ENCODE measurements at places on chromosomes 11 and 22.

GRCh38 chr22:21866833-21867527 lies 465 bp downstream of the MAPK1 start:
- no peak for DNase-seq

DNA sequence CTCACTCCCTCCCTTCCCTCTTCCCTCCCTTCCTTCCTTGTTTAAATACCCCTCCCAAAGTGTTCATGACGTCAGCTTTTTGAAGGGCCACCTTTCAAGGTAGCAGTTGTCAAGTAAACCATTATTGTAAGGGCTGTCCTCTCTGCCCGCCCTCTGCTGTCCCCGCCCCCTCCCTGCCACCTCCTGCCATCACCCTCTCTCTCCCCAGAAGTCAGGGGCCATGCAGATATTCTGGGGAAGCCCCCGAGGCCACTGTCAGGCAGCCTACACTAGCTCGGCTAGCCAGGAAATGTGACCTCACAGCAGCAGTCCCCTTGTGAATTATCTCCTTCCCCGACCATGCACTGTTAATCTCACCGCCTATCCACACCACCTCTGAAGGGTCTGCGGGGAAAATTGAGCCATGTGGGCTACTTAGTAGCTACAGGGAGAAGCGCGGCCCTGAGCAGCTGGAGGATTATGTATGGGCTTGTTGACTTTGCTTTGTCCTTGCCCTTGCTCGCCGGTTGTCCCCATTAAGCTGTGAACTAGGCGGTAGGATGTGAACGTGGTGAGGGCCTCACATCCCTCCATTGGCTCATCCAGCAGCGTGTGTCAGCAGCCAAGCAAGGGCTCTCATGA lies 42.1 kb upstream of the ATXN10 start:
- no peak for DNase-seq

DNA sequence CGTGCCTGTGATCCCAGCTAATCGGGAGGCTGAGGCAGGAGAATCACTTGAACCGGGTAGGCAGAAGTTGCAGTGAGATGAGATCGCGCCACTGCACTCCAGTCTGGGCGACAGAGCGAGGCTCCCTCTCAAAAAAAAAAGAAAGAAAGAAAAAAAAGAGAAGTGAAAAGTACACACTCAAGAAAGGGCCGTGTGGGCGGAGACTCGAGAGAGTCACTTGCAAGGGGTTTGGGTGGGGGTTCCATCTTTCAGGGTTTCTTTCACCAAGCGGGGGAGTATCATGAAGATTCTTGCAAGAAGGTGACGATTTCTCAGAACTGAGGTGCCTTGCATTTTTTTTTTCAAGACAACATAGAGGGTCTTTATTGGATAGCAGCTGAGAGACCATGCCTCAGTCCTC lies 4.0 kb upstream of the IFITM5 start:
- no peak for DNase-seq

DNA sequence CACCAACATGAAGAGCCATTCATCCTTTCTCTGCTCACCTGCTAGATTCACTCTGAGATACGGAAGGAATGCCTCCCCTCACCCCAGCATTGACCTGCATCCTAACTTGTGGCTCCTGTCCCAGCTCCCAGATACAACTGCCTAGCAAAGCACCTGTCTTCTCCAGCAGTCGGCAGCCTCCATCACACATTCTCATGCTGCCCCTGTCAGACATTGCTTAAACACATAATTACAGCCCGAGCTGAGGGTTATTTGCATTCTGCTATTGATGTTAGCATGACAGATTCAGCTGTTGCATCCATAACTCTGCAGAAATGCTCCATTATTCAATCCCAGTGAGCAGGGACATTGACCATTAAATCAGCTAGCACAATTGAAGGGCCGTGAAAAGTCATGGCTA lies 184.4 kb upstream of the NARS2 start:
- DNase-seq = no peak

GRCh38 chr22:20814221-20814808 lies 40.4 kb downstream of the SERPIND1 start:
- DNase-seq = no peak

DNA sequence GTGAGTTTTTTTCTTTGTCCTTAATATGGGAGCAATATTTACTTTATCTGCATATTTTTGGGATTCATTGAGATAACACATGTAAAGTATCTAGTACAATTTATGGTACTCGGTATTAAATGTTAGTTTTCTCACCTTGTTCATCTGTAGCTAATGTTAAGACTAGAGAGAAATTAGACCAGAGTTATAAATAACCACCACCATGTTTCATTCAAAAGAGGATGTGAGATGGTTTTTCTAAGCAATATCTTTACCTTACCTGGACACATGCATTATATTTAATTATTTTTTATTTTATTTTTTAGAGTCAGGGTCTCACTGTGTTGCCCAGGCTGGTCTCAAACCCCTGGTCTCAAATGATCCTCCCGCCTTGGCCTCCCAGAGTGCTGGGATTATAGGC lies 18.4 kb downstream of the ARHGAP42 start:
- no peak for DNase-seq

DNA sequence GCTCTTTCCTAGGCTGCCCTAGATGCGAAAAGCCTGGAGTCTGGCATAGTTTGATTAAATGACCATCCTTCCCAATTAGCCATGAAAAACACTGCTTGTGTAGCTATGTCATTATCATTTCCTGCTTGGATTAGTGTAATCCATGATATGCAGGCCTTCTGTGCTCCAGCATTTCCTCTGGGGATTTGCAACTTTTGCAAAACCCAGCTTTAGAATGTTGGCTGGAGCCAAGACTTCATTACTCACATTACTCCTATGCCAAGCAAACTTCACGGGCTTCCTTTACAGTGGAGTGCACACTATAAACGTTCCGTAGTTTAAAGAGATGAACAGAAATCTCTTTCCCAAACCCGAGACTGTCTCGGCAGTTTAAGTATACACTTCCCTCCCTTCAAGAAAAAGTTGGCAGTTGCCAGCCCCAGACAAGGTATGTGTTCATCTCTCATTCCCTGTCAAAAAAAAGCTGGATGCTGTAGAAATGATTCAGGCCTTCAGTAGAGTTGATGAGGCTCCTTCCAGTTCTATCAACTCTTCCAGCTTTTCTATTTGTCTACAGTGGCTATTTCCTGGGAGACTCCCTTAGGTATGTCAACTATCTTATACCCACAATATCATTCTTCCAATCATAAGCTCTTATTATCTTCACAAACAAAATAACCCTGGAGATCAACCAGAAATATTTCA lies 180.0 kb downstream of the MAML2 start:
- peak; percentile 89 for DNase-seq

DNA sequence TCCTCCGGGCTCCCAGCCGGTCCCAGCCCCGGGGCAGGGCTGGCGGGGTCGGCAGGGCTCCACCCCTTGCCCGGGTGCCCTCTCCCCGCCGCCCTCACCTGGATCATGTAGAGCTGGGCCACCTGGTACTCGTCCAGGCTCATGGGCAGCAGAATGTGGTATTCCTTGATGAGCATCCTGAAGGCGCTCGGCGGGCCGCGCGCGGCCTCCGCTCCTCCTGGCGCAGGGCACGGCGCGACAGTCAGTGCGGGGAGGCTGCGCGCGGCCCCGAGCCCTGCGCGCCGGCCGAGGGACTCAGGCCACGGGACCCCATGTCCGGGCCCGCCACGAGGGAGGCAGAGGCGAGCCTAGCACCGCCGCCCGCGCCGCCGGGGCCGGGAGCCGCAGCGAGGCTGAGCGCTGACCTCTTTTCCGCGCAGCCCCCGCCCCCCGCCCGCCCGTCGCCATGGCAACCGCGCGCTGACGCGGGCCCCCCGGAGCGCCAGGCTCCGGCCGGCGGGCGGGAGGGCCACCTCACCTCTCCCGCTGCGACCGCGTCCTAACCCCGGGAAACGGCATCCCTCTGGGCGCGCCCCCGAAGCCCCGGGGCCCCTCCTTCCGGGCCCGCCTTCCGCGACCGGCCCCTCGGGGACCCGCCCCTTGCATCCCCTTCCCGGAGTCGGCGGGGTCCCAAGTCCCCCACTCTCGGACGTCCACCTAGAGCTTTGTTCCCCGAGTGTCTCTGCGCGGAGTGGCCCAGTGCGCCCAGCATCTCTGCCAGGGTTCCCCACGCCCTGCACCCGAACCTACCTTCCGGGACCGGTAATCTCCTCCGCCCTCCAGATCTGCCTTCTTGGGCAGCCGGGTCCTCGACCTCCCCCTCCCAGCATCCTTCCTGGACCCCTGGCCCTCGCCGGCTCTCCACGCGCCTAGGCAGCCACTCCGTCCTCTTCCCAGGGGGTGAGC lies 886 bp downstream of the PITPNM1 start:
- no peak for DNase-seq

GRCh38 chr11:123255909-123256308 lies 60.9 kb upstream of the CLMP start:
- DNase-seq = no peak

DNA sequence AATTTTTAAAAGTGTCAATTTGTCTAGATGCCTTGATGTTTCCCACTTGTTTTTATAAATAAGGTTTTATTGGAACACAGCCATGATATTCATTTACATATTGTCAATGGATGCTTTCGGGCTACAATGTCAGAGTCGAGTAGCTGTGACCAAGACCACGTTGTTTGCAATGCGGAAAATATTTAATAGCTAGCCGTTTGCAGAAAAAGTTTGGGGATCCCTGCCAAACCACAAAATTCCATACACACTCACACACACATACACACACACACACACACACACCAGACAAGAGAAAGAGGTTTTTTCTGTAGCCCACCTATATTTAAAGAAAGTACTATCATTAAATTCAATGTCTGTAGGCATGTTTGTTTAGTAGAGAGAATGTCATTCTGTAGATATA lies 58.3 kb downstream of the TYR start:
- DNase-seq = no peak
